ENCODE measurements at places on chromosomes 11 and 22.

DNA sequence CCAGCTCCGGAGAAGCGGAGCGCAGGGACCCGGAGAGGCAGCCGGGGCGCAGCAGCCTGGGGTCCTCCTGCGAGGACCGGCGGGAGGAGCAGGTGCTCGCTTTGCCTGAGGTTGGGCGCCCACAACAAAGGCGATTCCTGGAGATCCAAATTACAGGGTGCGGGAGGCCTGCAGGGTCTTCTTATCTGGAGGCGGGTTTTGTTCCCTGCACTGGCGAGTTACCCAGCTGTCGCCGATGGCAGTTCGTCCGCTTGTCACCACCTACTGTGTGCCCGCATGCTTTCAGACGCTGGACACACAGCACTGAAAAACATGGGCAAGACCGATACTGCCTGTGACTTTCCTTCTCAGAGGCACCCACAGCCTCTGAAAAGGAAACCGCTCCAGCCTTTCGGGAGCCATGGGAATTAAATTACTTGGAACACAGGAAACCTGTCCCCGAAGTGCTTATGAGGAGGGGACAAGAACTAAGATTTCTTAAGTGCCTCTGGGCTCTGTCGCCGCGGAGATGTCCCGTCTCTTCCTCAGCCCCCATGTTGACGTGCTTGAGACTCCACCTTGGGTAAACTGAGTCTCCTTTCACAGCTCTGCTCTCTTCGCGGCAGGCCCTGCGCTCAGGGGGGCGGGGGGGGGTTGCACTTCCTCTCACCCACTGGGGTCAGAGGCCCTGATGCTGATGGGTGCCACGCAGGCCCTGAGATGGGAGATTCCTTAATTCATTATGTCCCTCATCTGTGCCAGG lies 1.3 kb upstream of the ZFTA start:
- no peak for DNase-seq

DNA sequence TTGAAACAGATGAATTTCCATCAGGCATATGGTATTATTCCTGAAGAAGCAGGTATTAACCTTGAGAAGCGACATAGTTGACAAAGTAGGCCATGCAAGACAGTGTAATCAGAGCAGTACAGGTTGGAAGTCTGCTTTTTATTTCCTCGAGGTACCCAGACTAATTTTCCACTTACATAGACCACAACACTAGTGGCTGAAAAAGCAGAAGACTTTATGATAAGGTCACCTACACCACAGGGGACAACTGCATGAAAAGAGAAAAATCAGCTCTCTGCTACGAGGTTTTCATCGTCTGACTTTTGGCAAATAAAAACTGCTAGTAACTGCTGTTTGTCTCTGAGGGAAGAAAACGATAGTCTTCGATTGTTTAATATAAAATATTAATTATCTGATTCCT lies 77.5 kb downstream of the CNTN5 start:
- DNase-seq, result no peak

GRCh38 chr22:23883658-23884057 lies 10.5 kb upstream of the MIF start:
- no peak for DNase-seq

DNA sequence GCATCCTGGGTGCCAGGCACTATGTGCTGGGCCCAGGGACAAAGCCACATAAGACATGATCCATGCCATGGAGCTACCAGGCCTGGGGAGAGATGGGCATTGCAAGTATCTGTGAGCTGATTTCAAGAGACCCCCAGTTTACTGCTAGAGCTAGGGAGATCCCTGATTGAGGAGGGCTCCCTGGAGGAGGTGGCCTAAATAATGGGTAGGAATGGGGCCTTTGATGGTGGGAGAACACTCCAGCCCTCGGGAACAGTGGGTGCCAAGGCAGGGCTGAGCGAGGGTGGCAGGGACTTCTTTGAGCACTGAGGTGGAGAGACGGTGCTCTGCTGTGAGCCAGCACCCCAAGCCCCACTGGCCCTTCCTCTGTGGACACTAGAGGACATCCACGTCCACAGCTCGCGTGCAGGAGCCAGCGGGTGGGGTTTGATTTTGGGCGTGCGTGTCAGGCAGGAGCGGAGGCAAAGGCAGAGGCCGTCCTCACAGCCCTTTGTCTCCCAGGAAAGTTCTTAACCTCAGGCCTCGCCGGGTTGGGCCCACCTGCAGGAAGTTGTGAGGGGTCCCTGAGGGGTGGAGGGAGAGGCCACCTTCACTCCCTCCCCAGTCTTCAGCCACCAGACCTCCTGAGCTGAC lies 52.9 kb upstream of the PPARA start:
- DNase-seq, result no peak

GRCh38 chr11:46382646-46383403 lies 1.4 kb downstream of the MDK start:
- DNase-seq, result no peak

GRCh38 chr11:20671856-20672546 lies 2.6 kb downstream of the NELL1 start:
- DNase-seq, result no peak

- DNase-seq, result no peak
Observed at GRCh38 chr11:45313171-45313865, 27.2 kb upstream of the SYT13 start.

DNA sequence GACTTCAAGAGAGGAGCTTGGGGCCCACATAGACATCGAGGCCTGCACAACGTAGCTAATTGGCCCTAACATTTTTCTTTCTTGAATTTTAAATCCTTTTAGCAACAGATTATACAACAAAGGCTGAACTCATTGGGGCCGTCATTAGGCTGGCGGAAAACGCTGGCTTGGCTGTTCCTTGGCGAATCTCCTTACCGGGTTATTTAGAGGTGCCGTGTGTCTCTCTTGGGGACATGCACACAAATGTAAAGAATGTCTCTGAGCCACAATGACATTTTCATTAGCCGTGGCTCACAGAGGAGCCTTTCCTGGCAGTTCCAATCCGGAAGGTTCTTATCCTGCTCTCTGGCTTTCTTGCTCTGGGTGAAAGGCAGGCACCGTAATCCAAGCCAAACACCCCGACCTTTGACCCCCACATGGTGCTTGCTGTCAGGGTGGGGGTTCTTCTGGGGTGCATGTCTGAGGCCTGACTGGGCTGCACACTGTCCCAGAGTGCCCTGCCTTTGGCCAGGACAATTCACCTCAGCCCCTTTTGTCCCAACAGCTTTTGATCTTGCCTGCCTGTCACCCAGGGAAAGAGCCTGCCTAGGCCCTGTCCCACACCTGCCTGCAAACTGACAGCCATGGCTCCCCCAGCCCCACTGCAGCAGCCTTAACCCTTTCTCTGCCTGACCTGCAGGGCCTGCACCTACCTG lies 9.2 kb upstream of the FGF3 start:
- no peak for DNase-seq

DNA sequence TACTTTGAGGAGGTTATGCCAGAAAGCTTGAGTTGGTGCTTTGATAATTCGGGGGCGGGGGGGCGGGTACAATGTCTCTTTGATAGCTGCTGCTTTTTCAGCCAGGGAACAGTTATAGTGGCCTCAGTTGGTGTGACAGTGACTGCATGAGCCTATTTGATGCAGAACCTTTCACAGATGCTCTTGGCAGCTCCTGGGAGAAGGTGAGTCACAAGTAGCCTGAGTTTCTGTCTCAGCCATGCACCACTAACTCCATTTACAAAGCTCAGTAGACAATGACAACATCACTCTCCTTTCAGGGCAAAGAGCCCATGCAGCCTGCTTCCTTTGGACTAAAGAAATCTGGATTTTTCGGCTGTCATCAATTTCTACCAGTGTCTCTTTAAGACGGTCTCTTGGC lies 42.1 kb upstream of the SEZ6L start:
- DNase-seq, result no peak

DNA sequence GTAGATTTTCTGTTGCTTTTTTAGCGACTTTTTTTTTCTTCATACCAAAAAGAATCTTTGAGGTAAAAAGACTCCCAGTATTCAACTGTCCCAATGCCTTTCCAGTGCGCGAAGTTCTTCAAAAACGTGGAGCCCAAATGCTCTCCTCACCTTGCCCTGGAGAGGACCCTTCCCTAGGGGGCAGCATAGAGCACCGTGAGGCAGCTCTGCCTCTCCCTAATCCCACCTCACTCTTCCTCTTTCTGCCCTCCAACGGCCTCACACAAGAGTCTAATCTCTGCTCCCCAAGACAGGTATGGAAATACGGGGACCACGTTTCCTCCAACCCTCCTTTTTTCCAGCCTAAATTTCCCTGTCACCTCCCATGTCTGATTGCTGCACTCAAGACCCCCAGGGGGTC lies 117.5 kb upstream of the ALX4 start:
- DNase-seq, result no peak

GRCh38 chr11:100855466-100856067 lies 168.5 kb downstream of the ARHGAP42 start:
- DNase-seq, result peak; percentile 21

Measured in amniotic stem cell (primary cell).